ENCODE measurements at places on chromosomes 16 and 17. TPM values are rescaled to one million over a fixed set of nuclear protein-coding genes. Genes with fewer than 3 reads are reported as not detected.
A peak's percentile ranks its signal among the peaks of the same experiment; 100 is the strongest.

- DNase-seq = peak; percentile 55
These were observed 16.4 kb upstream of the GLG1 start for GRCh38 chr16:74623214-74623838.

- no peak for DNase-seq
These were observed 1729.1 kb downstream of the TP53TG3F start for GRCh38 chr16:35188288-35189155.

GRCh38 chr17:1643293-1643998, 2.1 kb downstream of the SCARF1 start:
- DNase-seq = peak; percentile 46

DNA sequence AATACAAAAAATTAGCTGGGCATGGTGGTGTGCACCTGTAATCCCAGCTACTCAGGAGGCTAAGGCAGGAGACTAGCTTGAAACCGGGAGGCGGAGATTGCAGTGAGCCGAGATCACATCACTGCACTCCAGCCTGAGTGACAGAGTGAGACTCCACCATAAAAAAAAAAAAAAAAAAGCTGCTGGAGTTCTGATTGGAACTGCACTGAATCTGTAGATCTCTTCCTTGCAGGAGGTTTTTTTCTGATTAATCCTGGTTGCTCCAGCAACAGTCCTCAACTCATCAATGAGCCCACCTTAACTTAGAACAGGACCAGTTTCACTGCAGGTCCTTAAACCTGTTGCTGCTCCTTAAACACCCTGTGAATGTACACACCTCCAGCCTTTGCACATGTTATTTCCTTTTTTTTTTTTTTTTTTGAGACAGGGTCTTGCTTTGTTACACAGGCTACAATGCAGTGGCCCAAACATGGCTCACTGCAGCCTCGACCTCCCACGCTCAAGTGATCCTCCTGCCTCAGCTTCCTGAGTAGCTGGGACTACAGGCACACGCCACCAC, 1.6 kb upstream of the ODAD4 start:
- no peak for DNase-seq

DNA sequence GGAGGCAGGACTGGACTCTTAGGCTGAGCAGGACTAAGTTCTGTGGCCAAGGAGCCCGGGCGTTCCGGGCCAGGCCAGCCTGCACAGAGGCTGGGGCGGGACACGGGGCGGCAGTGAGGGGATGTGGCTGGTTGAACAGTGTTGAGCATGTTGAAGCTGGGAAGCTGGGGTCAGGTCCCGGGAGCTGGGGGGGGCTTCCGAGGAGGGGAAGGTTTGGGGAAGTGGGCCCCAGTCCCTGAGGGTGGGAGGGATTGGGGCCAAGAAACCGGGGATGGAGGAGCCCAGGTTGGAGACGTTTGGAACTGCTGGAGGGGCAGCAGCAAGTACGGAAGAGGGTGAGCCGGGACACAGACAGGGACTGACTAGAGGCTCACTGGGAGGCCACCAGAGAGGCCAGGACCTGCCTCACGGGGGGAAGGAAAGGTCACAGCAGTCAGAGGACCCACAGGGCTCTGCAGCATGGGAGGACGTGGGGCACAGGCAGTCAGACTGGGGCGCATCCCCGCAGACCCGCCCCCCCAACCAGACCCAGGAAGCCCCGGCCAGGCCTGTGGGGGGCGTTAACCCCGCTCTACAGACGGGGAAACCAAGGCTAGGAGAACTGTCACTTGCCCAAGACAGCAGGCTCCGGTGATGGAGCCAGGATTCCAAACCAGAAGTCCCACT, 9.5 kb downstream of the TAX1BP3 start:
- DNase-seq = no peak

DNA sequence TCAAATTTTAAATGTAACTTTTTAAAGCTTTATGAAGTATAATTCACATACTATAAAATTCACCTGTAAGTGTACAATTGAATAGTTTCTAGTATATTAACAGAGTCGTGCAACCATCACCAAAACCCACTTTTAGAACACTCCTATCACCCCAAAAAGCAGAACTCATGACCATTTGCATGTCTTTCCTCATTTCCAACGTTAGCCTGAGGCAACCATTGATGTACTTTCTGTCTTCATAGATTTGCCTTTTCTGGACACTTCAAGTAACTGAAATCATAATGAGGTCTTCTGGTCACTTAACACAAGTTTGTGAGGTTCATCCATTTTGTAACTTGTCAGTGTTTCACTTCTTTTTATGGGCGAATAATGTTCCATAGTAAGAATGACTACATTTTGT, 33.2 kb downstream of the METTL16 start:
- no peak for DNase-seq

- DNase-seq = no peak
These were observed 4.7 kb downstream of the UMOD start for GRCh38 chr16:20347666-20348364.

DNA sequence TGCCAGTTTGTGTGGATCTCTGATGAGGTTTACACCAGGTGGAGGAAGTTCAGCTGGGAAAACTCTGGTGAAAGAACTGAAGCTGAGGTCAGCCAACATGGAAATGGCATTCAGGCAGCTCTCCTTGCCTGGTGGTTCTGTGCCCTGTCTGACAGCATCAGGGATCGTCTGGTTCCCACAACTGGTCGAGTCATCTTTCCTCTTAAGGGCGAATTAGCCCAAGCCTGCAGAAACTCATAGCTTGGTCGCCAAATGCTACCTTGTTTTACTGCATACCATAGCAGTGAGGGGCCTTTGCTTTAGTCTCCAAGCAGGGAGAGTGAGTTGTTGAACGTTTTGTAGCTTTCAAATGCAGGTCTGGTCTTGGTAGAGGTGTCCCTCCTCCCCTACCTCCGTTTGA, 7.2 kb downstream of the PLCG2 start:
- DNase-seq = no peak

TAOK2 gene
- 29.1 TPM for total RNA-seq

DNA sequence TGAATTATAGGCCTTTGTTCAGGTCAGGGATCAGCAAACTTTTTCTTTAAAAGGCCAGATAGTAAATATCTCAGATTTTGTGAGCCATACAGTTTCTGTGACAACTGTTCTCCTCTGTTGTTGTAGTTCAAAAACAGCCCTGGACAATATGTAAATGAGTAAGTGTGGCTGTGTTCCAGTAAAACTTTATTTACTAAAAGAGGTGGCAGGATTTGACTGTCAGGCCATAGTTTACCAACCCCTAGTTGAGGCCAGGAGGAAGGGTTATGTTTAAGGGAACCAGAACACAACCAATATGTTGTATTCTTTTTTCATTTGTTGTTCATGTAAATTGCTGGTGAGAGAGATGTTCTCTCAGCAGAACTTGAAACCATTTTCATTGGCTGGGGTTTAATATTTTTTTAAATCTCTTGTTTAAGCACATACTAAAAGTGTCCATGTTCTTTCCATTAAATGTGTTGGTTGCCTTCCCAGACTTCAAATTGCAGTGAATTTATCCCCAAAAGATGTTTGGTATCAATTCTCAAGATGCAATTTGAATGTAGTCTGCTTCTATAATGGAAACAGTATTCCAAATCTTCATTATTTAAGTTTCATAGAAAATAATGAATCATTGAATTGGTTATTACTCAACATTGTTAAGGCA, 260.3 kb downstream of the FTO start:
- no peak for DNase-seq

DNA sequence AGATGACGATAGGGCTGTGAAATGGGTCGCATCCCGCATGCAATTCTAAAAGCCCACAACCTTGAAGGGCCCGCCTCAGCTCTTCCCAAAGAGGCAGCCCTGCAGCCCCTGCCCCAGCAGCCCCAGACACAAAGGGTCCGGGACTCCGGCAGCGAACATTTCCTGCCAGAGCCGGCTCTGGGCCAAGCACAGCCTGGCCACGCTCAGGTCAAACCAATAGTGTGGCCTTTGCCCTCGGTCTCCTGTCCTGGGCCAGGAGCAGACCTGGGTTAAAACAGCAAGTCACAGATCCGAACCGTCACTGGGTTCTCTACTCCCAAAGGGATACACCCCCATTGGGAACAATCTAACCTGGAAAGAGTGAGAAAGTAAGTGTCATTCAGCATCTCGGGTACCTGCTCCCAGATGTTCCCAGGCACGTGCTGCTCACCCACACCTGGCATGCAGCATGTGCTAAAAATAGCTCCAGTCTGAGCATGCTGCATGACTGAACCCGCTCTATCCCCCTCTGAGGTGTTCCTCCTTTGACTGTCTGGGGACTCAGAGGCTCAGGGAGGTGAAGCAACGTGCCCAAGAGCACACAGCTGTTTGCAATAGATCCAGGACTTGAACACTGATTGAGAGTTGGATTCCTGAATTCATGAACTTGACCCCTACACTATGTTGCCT, 22.2 kb upstream of the ATP2A3 start:
- no peak for DNase-seq

DNA sequence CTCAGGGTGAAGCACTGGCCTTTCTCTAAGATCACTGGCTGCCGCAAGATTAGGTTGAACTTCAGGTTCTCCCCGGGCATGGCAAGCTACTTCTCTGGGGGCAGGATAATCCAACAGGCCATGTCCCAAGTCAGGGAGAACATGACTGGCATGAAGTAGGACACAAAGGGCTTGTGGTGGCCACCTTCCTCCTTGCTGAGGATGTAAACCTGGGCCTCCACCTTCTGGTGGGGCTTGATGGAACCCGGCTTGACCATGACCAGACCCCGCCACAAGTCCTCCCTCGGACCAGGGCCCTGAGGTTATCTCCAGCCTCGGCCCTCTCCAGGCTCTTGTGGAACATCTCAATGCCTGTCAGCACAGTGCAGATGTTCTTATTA, 211.1 kb upstream of the WSB1 start:
- no peak for DNase-seq

- no peak for DNase-seq
These were observed 14.6 kb upstream of the KRT17 start for GRCh38 chr17:41638941-41639340.

TPSG1 gene
- not detected for total RNA-seq

DNA sequence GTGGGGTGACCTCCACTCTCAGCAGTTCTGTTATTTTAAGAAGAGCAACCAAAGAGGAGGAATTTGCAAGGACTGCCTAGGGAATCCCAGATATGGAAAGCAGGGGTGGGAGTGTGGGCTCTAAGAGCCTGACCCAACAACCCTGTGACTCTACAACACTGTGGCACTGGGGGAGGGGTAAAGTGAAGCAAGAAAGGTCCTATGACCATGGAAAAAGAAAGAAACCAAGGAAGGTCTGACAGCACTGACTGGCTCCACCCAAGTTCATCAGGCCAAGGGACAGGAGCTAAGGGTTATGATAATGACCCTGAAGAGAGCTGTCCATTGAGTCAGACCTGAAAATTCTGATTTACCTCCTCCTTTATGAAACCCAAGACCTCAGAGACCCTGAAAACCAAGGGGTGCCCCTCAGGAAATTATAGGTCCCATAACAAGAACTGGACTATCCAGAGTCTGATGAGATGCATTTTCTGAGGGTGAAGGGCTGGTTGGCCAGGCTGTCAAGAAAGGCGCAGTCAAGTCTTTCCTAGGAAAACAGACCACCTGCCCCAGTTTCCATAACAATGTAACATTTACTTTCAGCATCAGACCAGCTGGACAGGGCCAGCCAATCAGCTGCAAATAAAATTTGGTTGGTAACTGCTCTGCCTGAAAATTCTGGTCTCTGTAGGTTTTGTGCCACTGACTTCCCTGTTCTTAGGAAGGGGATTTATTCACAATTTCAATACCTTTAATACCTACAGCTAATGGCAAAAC, 53.8 kb upstream of the MTMR4 start:
- no peak for DNase-seq

CES5A gene
- not detected for total RNA-seq

DNA sequence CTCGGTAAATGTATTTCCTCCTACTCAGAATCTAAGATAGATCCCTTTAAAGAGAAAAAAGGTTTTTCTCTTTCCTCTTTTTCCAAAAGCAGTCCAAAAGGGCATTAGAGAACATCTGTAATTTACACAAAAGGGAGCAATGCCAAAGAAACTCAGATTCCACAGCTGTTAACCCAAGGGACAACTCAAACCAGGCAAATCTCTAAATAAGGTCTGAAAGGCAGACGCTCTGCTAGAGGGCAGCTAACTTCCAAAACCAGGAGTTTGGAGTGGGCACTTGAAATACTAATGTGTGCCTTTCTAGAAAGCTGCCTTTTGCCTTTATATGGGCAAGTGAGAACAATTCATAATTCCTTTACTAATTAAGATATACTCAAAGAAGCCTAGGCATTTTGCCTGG, 435.7 kb downstream of the ZFHX3 start:
- no peak for DNase-seq

- no peak for DNase-seq
These were observed 42.8 kb upstream of the SALL1 start for GRCh38 chr16:51193879-51194278.

DNA sequence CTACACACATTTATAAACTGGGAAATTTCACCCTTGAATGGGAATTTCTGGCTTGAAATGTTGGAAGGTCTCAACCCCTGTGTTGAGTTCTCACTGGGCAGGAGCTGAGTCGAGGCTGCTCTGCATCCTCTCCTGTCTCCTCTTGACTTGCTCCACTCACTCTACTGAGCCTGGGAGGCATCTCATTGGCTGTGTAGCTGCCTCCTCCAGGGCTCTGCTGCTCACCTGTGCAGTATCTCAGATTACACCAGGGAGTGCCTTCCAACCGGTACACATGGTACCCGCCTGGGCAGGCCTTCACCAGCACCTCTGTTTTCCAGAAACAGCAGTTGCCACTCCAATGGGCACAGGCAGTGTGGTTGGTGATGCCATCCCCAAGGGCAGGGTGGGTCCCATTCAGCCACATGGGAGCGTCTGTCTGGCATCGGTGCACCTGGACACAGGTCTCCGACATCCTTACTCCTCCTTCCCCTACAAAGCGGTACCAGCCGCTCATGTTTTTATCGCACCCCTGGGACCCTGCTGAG, 3.7 kb downstream of the GP2 start:
- DNase-seq = no peak

- peak; percentile 59 for DNase-seq
These were observed 12.2 kb upstream of the LONP2 start for GRCh38 chr16:48231727-48232492.

Data from hematopoietic multipotent progenitor cell (in vitro differentiated cells).